ENCODE measurements at places on chromosomes 7 and 10.

DNA sequence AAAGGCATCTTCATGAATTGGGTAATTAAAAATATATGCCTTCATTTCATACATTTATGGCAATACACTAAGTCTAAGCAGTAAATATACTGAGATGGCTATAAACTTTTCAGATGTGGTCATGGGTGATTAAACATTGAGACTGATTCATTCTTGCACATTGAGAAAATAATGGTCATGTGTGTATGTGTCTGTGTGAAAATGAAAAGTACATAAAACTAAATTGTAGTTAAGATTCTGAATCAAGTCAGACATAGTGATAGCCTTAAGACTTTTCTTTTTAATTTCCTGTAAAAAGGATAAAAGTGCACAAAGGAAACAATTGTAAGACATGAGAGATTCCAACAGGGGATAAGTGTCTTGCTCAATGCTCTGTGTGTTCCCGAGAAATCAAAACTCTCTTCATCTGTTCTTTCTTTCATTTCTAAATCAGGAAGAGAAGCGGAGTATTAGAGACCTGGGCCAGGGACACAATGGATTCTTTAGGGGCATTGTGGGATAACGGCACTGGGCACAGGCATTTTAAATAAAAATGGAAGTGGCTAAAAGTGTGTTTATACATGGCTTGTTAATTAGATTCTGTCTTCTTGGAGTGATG lies 69.8 kb upstream of the AGR3 start:
- DNase-seq: no peak
- no peaks in the 10 kb centered on the region for H3K4me1 ChIP-seq
- no peaks in the 10 kb centered on the region for H3K36me3 ChIP-seq
- H3K4me3 ChIP-seq: no peak overlapping the region

GRCh38 chr7:138008588-138009349 lies 6.9 kb upstream of the CREB3L2 start:
- peak; percentile 47 for DNase-seq
- no peaks in the 10 kb centered on the region for H3K4me1 ChIP-seq
- H3K4me3 ChIP-seq: no peak overlapping the region
- no peak overlapping the region for H3K27ac ChIP-seq
- no peaks in the 10 kb centered on the region for H3K27me3 ChIP-seq
- H3K36me3 ChIP-seq: no peaks in the 10 kb centered on the region

GRCh38 chr10:4549139-4549653 lies 276.8 kb upstream of the AKR1E2 start:
- H3K27me3 ChIP-seq: no peaks in the 10 kb centered on the region
- no peaks in the 10 kb centered on the region for H3K36me3 ChIP-seq
- no peak for DNase-seq
- H3K27ac ChIP-seq: no peak overlapping the region

DNA sequence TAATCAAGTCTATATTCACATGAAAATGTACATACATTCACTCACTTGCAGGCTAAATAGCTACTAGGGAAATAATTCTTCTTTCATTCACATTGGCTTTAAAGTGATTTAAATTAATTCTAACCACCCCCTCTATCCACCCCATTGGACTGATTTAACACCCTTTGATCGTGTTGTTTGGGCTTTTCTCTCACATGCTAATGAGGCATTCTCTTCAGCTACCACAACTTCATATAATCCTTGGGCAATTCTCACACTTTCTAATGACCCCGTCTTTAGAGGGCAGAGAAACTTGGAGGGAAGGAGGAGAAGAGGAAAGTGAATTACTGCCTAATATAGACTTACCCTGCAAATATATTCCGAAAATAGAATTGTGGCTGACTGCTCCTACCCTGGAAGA lies 24.6 kb downstream of the GRM3 start:
- H3K27me3 ChIP-seq: no peaks in the 10 kb centered on the region
- H3K4me1 ChIP-seq: no peaks in the 10 kb centered on the region
- no peak for DNase-seq
- H3K36me3 ChIP-seq: no peaks in the 10 kb centered on the region
- no peak overlapping the region for H3K4me3 ChIP-seq

GRCh38 chr7:142385491-142386340 lies 127.9 kb upstream of the PRSS58 start:
- no peak overlapping the region for H3K27ac ChIP-seq
- no peaks in the 10 kb centered on the region for H3K27me3 ChIP-seq
- H3K4me1 ChIP-seq: peaks cover 18% of the 10 kb centered on the region
- no peaks in the 10 kb centered on the region for H3K36me3 ChIP-seq
- DNase-seq: no peak
